ENCODE measurements at places on chromosomes 1 and 21. TPM values are rescaled to one million over a fixed set of nuclear protein-coding genes. Genes with fewer than 3 reads are reported as not detected.

- no peak for DNase-seq
Observed at GRCh38 chr1:214414691-214415090, 133.7 kb downstream of the SMYD2 start.

GRCh38 chr1:111756124-111756513 lies 418 bp downstream of the DDX20 start:
- no peak for DNase-seq

DNA sequence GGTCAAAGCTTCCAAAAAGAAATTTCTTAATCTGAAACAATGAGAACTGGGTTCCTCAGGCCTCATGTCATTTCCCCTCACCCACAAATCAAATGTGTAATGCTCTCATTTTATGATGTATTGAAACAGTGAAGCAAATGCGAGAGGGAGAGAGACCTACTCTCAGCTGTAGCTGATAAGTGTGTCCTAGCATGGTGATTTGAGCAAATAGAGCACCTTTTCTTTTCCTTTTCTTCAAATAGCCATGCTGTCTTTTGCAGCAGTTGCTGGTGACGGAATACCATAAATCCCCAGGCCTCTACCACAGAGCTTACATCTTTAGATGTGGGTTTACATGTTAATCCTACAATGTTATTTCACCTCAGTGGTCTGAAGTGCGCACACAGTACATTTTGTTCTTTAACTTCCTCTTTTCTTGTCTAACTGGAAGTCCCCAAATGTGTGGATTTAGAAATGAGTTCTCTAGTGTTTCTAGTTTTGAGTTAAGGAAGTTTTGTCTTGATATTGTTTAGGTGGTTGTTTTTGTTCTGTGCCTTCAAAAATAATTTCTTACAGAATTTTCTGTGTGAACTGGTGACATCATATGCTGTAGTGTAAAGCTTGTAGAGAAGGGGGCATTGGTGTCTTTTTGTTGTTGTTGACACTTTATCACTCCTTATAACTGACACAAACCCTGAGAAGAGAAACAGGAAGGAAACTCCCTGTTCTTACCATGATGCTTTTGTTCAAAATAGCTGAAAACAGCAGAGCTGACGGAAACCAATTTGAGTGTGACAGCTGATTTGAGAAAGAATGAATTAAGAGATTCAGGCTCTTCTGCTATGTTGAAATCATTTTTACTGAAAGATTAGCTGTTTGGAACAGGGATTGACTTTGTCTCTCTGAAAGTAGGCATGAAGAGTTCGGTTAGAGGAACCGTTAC lies 12.2 kb downstream of the SMAP2 start:
- no peak for DNase-seq

DNA sequence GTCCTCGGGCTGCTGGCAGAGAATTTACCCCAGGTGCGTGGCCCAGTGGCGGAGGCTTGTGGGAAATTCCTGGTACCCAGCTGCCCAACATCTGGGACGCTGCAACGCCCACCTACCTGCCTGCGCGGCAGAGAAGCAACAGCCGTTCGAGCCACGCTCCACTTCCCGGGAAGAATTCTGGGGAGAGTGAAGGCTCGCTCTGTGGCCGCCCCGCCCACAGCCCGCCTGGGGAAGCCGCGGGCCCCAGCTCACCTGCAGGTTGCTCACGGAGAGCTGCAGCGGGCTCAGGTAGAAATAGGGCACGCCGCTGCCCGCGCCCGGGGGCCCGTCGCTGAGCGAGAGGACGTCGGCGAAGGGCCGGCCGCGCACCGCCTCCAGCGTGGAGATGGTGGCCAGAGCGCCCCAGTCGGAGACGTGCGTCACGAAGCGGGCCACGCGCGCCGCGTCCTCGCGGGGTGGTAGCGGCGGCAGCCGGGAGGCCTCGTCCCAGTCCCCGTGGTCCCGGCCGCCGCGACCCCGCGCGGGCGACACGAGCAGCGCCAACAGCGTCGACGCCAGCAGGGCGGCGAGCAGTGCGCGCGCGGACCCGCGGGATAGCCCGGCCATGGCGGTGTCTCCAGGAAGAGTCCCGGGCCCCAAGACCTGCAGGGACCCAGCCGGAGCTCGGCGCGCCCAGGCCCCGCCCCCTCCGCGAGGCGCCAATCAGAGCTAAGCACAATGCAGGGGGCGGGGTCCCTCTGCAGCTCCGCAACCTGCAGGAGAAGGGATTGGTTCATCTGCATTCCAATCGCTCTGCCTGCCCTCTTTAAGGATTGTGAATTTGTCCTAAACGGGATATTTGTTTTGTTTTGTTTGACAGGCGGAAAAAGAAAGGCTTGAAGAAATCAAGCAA lies at the start of gene CREG1:
CREG1 (minus strand) TSS at position 627 of the 892 bp plus-strand sequence.
- DNase-seq: peak; percentile 84

GRCh38 chr1:93722081-93723031 lies 40.7 kb upstream of the BCAR3 start:
- DNase-seq: no peak

DNA sequence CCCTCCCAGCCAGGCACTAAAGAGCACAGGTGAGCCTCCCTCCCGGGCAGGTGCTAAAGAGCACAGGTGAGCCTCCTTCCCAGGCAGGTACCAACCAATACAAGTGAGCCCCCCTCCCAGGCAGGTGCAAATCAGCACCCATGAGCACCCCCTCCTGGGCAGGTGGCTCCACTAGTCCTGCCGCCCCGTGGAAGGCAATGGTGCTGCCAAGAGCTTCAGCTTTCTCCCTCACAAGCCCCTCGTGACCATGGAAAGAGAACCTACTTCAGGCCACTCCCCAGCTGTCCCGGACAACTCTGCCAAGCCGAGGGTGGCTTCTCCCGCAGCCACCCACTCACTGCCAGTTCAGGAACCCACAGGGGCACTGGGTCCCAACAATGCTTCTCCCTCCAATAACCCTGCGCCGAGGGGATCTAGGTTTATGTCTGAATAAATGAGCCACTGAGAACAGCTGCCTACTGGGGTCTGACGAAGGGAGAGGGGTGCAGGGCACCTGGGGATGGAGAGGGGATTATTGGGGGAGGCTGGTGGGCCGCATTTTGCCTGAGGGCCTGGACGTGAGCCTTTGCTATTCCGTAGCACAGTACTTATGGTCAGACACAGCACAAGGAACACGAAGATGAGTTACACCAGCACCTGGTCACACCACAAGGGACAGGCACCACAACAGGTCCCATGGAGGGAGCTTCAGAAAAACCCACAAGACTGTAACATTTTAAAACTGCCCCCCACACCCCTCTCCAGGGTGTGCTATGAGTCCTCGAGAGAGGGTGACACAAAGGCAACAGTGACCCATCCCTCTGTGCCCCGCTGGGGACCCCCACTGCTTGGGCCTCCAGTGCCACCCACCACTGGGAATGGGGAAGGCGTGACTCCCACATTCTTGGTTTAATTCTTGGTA lies 46.3 kb downstream of the PRDM15 start:
- no peak for DNase-seq

DNA sequence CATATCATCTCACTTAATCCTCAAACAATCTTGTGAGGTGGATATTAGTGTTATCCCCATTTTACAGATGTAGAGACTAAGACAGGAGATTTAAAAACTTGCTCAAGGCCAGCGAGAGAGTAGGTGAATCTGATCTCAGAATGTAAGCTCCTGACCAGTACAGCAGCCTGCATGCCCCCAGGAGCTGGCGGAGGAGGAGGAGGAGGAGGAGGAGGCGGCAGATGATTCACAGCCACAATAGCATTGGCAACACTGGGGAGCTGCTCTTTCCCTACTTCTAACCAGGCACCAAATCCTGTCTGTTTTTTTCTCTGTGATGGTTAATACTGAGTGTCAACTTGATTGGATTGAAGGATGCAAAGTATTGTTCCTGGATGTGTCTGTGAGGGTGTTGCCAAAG lies 243.2 kb downstream of the ATG4C start:
- DNase-seq: no peak

DNA sequence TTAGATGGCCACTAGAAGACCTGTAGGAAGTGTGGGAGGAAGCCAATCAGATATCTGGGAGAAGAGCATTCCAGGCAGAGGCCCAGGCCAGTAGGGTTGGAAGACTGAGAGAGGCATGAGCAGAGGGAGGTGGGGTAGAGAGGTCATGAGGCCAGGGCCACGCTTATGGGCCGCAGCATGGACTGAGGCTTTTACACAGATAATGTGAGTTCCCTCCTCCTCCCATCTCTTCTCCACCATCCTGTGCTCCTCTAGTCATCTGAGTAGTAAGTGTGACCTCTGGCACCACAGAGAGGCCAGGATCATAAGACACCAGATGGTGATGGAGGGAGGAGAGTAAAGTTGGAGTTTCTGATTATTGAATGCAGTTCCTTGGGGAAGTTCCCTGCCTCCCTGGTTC lies 17.1 kb downstream of the TTC22 start:
- DNase-seq: no peak

GRCh38 chr21:32382108-32382644 lies 10.6 kb downstream of the URB1 start:
- no peak for DNase-seq

DNA sequence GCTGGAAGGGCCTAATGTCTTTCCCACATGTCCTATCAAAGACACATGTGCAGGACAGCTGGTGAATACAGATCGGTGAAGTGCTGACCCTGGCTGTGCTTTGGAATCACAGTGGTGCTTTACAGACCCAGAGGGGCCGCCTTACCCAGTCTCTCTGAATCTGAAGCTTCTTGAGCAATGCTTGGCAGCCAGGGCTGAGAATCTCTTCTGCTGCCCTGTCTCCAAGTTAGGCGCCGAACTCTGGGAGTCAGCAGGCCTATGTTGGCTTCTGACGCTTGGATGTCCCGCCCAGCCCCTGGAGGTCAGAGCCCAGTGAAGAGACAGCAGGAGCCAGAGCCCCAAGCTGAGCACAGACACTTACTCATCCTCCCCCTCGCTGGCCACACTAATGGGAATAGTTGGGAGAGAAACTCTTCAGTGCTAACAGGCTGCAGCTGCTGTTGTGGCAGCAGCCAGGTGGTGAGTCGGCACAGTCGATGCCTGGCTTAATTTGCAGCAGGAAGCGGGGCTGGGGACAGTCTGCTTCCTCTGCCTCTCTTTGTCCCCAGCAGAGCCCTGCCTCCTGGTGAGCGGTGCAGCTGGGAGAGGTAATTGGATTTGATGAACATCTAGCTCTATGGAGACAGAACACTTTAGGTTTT lies 68.1 kb downstream of the URB2 start:
- DNase-seq: no peak

GRCh38 chr1:100882698-100883097 lies 11.9 kb downstream of the EXTL2 start:
- DNase-seq: no peak

DNA sequence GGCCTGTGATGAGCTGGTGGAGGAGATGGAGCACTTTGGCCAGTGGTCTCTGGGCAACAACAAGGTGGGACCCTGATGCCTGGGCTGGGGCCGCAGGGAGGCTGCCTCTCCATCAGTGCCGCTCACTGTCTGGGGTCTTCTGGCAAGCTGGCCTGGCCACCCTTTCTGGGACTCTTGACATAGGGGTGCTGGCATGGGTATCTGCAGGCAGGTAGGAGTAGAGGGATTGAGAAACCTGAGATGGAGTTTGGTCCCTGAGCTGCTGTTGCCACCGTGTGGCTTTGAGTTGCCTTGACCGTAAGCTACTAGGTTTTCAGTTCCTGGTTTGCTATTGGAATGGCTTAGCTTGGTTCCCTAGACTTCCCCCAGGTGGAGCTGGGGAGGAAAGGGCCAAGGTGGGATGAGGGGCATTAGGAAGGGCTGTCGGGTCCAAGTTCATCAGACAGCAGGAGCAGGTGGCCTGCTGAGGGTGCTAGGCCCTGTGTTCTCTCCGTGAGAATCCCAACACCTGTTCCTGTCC lies 13.2 kb upstream of the MFN2 start:
- no peak for DNase-seq

DNA sequence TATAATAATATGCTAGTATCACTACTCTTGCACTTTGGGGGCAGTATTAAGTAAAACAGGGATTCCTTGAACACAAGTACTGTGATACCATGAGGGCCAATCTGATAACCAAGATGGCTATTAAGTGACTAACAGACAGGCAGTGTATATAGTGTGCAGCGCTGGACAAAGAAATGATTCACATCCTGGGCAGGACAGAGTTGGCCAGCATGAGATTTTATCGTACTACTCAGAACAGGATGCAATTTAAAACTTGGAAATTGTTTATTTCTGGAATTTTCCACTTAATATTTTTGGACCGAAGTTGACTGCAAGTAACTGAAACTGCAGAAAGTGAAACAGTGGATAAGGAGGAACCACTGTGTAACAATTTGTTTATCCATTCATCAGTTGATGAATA lies 74.6 kb downstream of the DNTTIP2 start:
- no peak for DNase-seq

- no peak for DNase-seq
Observed at GRCh38 chr21:14982336-14982735, 82.5 kb downstream of the NRIP1 start.

GRCh38 chr21:23374155-23374554 lies 2233.1 kb downstream of the MRPL39 start:
- DNase-seq: no peak

- no peak for DNase-seq
Observed at GRCh38 chr1:39671793-39672550, at the start of gene NT5C1A. Gene NT5C1A, minus strand, starts transcription at chr1:39672107. Its CDS starts 69 bp downstream, at chr1:39672038.

GRCh38 chr1:84037758-84038611 lies 39.1 kb upstream of the TTLL7 start:
- no peak for DNase-seq

GRCh38 chr1:21304488-21304887 lies 14.2 kb upstream of the ECE1 start:
- DNase-seq: no peak

GRCh38 chr1:172121081-172121717 lies 279.9 kb downstream of the DNM3 start:
- DNase-seq: no peak

DNA sequence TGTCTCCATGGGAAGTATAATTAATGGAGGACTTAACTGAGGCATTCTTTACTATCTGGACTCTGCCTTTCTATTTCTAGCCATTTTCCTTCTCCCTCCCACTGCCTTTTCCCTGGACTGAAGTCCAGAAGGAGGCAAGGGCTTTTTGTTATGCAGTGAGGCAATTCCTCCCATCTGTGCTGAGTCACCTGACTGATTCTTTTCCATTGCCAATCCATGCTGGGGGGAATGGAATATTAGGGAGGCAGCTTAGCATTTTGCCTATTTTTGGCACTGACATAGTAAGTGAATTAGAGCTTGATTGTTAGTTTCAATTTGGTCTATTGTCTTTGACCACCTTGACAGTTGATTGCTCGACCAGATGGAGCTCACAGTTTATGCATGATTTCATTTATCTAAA lies 1000.6 kb upstream of the PRMT6 start:
- no peak for DNase-seq

- DNase-seq: no peak
Observed at GRCh38 chr1:57696904-57697303, 273.0 kb upstream of the DAB1 start.

- DNase-seq: no peak
Observed at GRCh38 chr21:35611708-35612132, 448.6 kb downstream of the SETD4 start.

- no peak for DNase-seq
Observed at GRCh38 chr1:242411901-242412300, 112.6 kb downstream of the PLD5 start.

GRCh38 chr1:4650481-4650880 lies 3.9 kb upstream of the AJAP1 start:
- no peak for DNase-seq

Gene GPR137B
- 10.6 TPM for total RNA-seq

Gene HES3
- total RNA-seq: not detected

Gene FCRL1
- total RNA-seq: 111 TPM

Gene SAMSN1
- total RNA-seq: 48.7 TPM

Gene RHOU
- 0.22 TPM for total RNA-seq

Gene KIRREL1
- total RNA-seq: not detected

Gene TNFSF18
- total RNA-seq: not detected

Gene KCNA3
- total RNA-seq: 20.0 TPM

Gene SMG5
- total RNA-seq: 77.1 TPM

Gene POLR3GL
- 23.7 TPM for total RNA-seq

Gene CELA3B
- total RNA-seq: not detected

Gene KIF17
- total RNA-seq: not detected

Gene TCEA3
- total RNA-seq: not detected

Gene EFNA4
- 7.8 TPM for total RNA-seq
